ENCODE measurements at places on chromosomes 2 and 18. TPM values are rescaled to one million over a fixed set of nuclear protein-coding genes. Genes with fewer than 3 reads are reported as not detected.
A peak's percentile ranks its signal among the peaks of the same experiment; 100 is the strongest.

DNA sequence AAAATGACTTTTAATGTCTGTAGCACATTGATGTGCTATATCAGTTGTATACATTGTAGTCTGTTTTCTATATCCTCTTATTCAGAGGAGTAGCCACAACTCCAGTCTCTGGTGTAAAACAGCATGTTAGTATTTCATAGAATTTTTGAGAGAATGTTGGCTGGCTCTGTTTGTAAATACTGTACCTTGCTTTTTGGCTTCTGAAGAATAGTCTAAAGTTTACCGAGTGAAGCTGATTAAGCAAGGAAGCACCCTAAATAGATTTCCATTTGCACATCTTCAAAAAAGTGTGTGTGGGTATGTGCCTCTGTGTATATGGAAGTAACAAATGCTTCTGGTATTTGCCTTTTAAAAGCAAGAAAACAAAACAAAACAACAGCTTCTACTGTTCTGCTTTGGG is 50.5 kb downstream of the MAP4K4 start:
- no peak for DNase-seq

GRCh38 chr2:205754285-205754923 is 72.1 kb downstream of the NRP2 start:
- DNase-seq, result no peak

DNA sequence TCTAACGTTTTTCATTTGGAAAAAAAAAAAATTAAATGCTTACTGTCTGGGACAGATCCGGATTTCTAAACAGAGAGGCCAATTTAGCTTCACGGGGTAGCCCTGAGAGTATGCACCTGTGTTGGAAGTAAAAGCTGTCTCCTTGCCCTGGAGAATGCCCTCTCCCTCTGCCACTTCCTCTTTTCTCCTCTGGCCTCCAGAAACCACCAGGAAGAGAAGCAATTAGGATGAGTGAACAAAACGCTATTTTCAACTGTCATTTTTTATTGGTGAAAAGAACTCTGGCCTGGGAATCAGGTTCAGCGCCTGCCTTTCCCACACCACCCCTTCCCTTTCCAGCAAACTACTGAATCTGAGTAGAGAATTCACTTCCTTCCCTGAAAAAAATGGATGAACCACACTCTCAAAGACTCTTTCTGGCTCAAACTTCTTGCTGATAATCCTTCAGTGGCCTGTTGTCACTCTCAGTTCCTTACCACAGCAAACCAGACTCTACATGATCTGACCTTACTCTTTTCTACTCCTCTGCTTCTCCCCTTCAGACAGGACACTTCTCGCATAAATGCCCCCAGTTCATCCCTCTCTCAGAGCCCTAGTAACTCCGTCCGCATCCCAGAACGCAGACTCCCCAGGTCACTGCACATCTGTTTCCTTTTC is 29.8 kb downstream of the KLF7 start:
- no peak for DNase-seq

GRCh38 chr18:13366541-13366940 is 148.0 kb downstream of the LDLRAD4 start:
- no peak for DNase-seq

DNA sequence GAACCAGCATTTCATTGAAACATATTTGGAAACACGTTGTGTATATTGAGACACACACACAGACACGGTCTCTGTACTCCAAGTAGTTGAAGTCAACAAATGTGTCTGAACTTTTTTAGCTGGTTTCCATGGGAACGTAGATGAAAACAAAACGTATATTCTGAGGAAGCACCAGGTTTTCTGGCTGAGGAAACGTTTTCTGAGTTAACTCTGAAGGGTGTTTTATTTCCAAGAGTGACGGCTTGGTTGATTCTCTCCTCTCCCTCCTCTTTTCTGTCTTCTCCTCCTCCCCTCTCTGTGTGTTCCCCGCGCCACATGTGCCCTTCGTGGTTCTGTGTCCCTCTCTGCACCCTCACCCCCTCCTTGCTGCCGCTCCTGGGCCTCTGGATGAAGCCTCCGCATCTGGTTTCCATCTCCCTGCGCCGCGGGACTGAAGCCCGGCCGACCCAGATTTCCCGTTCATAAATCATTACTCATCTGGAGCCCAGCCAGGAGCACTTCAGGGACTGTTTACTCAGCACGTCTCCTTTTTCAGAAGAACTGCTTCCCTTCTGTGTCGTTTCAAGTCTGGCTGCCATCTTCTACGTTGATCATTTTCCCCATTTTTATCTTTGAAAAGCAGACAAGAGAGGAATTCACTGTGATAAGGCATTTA is 122.7 kb downstream of the COL6A3 start:
- DNase-seq, result peak; percentile 46

DNA sequence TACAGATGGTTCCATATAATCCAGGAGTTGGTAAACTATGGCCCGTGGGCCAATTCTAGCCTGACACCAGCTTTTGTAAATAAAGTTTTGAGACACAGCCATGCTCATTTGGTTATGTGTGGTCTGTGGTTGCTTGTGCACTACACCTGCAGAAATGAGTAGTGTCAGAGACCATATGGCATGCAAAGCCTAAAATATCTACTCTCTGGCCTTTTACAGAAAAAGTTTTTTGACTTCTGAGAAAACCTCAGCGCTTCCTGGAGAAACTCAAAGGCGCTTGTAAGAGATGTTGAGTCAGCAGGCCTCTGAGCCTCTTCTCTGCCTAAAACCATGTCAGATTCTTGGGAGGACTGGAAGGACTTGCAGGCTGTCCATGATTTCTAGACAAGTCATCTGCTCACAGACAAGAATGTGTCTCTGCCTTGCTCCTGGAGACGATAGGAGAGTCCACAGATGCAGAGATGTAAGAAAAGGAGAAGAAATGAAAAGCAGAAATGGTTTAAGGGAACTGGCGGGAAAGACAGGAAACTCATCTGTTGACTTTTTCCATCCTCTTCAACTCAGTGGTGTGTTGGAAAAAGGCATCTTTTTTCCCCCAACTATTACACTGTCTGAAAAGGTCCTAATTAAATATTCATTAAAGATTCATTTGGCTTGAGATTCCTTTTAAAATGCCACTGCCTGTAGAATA is 5.2 kb downstream of the TTC39C start:
- no peak for DNase-seq

CDKL4 gene
- total RNA-seq, result 0.95 TPM
